ENCODE measurements at places on chromosomes 4 and X.

DNA sequence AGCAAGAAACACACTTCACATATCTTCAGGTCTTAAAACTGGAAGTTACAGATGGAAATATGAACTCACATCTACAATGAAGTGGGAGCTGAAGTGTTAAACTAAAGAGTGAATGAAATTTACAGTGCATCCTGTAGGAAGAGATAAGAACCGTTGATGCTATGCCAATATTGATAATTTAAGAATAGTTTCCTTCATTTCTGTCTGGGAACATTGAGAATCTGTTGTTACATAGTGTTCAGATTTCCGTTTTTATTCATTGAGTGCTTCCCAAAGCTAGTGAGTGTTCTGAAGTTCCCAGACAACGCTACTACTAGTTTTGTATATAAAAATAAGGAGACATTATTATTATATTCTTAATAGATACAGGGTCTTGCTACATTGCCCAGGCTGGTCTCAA, 52.3 kb downstream of the UBE2K start:
- no peak for DNase-seq

- DNase-seq, result no peak
Measured at GRCh38 chr4:169931964-169932363, 94.2 kb downstream of the MFAP3L start.

GRCh38 chrX:152072236-152072635, 66.1 kb downstream of the MAGEA10 start:
- DNase-seq, result no peak

- no peak for DNase-seq
Measured at GRCh38 chr4:73864961-73865360, 4.2 kb upstream of the CXCL1 start.

GRCh38 chr4:180280076-180280475, 1963.1 kb upstream of the TENM3 start:
- DNase-seq, result no peak

DNA sequence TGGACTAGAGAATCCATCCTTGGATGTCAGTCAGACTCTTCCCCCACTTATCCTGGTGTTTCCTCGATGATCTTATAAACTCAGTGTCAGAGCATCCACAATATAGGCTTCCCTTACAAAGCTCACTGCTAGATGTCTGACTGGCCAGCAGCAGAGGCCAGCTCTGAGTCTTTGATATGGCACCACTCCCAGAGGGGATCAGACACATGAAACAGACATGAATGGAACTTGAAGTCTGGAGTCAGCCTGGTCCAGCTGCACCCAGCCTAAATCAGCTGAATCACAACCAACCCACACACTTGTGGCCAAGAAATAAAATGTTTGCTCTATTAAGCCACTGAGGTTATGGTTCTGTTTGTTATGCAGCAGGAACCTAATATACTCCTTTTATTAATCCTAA, 129.6 kb upstream of the MED14 start:
- DNase-seq, result no peak

- no peak for DNase-seq
Measured at GRCh38 chrX:50769389-50770063, 44.5 kb downstream of the SHROOM4 start.

- DNase-seq, result no peak
Measured at GRCh38 chrX:43679778-43680177, 23.7 kb downstream of the MAOA start.

DNA sequence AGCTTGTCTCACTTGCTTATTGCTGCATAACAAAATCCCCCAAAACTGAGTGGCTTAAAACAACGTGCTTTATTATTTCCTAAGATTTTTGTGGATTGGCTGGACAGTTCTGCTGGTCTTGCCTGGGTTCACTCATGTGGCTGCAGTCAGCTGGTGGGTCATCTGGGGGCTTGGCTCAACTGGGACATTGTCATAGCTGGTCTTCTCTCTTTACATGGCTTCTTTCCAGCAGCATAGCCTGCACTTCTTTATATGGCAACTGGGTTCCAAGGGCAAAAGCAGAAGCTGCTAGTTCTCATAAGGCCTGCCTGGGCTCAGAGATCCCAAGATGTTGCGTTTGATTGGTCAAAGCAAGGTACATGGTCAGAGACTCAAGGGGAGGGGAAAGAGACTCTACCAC, 33.7 kb upstream of the STAG2 start:
- no peak for DNase-seq

DNA sequence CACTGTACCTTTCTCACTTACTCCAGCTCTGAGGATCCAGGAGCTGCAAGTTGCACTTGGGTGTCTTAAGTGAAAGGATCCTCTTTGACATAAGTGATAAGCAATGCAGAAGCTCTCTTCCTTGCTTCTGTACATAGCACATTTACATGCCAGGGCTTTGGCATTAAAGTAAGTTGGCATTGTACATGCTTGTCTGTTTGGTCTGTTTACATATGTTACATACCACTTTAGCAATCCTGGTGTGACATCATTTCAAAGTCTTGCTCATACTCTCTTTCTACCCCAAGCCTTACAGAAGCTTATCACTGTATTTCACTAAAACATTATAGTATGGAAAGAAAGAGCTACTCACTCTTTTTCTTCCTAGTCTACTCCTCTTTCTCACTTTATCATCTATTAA, 2548.3 kb downstream of the ARAP2 start:
- no peak for DNase-seq

DNA sequence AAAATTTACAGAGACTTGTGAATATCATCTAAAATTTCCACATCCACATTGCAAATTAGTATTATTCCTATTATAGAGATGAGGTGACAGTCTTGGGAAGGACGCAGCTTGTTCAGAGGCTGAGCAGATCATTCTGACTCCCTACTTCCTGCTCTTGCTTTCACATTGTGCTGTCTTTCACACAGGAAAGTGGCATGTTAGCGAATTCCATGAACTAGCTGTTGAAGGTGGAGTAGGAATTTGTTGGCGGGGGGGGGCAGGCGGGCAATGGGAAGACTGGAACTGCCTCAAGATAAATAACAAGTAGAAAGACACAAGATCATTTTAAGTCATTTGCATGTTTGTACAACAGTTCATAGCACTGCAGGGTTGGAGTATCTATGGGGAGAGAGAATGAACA, 2.3 kb downstream of the PF4V1 start:
- DNase-seq, result no peak

DNA sequence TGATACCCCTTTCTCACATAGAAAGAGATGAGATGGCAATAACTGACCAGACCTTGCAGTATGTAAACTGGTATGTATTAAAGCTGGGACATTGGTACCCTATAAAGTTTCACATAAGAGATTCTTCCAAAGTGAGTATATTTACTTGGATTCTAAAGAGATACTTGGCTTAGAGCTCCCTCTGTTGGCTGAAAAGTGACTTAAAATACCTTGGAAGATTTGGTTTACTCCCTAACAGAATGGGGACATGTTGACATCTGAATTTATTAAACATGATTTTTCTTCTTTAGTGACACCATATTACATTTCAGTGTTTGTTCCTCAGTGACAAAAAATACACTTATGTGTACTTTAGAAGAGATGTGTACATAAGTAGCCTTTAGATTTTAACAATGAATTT, 47.9 kb upstream of the RGN start:
- no peak for DNase-seq

DNA sequence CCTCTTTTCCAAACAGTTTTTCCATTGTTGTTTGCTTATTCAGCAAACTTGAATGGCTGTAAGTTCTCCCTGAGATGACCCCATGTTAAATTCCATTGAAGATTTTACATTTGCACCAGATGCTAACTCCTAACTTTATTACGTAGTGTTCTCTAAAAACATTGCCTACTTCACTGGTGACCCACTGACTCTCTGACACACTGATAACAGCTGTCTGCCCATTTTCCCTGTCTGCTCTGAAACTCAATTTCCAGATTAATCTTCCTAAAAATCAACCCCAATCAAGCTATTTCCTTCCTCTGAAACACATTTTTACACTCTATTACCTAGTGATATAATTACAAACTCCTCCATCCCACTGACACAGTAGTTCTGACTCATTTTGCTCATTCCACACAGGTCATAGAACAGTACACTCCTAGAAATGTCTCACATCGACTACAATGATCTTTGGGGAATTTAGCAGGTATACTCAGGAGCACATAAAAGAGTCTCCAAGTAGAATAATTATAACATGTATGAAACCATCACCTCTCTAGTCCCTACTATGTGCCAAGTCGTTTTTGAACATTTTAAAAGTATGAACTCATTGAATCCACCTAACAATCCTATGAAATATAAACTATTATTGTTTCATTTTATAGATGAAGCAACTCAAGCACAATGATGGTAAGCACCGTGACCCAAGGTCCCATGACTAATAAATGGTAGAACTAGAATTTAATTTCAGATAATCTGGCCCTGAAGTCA, 210.9 kb downstream of the SLIT2 start:
- no peak for DNase-seq

DNA sequence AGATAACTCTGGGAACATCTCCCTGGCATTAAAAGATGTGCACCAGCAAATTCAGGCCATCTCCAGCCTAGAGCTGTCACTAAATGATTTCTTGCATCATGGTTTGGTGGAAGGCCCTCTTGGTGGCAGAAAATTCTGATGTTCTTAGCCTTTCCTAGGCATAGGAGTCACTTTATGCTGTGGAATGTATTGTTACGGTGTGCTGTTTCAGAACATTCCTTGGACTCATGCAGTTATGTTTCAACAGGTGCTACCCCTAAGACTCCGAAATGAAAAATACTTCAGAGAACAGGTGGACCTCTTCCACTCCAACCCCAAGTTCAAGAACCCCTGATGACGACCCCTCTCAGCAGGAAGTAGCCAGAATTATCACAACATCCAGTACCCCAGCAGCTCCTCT, 20.3 kb upstream of the PAPSS1 start:
- DNase-seq, result no peak

GRCh38 chrX:39915596-39915995, 182.2 kb downstream of the BCOR start:
- DNase-seq, result no peak

GRCh38 chrX:14673764-14674163, 144.4 kb downstream of the GLRA2 start:
- no peak for DNase-seq
